NCI-H1092 treated with DMSO at 0.1 percent for 48 hours (cell line): ENCODE measurements at places on chromosomes 11 and 22.

DNA sequence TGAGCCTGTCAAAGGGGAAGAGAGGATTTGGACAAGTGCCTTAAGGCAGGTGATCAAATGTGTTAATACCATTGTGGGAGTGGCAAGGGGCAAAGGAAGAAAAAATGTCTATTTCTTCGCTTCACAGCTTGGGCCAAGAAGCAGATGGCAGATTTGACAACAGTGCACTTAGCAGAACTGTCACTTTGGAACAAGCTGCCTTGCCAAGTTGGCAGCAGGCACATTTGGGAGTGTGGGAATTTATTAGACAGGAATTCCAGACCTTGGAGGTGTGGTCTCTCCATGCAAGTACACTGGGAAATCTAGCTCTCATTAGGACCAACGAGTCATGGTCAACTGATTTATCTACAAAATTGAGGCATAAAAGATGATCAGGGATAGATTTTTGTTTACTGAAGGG is 265.1 kb downstream of the NELL1 start:
- DNase-seq = no peak

GRCh38 chr11:31834237-31834636 is 23.1 kb upstream of the PAX6 start:
- DNase-seq = no peak

DNA sequence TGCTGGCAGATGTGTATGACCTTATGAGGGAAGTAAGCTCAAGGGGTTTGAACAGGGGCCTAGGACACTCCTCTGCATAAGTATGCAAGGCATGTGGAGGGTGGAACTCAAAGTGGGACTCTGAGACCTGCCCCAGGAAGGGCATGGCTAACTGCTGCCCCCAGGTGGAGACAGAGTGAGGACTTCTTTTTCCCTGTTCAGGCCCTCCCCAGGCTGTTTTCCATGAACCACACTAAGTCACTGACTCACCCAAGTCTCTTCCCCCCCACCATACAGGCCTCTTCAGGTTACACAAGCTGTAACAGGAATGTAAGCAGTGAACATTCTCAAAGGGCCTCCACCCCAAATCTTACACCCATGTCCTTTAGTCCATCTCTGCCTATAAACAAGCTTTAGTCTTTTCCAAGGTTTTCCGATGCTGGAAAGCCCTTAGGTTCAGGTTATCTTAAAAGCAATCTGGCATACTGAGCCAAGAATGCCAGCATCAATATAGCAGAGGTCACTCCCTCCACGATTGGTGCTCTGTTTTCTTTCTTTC is 13.1 kb downstream of the EEF1G start:
- no peak for DNase-seq

- DNase-seq = no peak
Observed at GRCh38 chr11:60513496-60514460, 1.4 kb upstream of the MS4A13 start.

GRCh38 chr11:103888541-103888951 is 147.9 kb upstream of the DDI1 start:
- DNase-seq = no peak

- DNase-seq = no peak
Observed at GRCh38 chr11:66891851-66892660, 35.2 kb downstream of the LRFN4 start.

DNA sequence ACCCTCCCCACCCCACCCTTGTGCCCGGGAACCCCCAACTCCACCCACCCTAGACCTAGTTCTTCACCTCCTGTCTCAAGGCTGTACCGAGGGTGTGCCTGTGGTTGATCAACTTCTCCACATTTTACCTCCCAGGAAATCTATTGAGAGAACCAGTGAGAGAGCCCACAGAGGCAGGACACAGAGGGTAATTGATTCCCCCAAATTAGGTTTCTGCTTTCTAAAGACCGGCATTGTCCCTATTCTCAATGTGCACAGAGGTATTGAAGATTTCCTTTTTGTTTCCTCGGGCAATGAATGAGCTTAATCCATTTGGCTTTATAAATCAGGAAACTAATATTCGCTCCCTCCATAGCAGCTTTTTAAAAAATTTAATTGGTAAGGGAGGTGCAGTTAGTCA is 6.0 kb upstream of the LMO1 start:
- no peak for DNase-seq

GRCh38 chr11:765025-765801 is 12.1 kb downstream of the GATD1 start:
- DNase-seq = no peak

GRCh38 chr11:706439-706956 is 467 bp downstream of the EPS8L2 start:
- DNase-seq = no peak

GRCh38 chr11:88332851-88333250 is 4.7 kb downstream of the CTSC start:
- DNase-seq = no peak

DNA sequence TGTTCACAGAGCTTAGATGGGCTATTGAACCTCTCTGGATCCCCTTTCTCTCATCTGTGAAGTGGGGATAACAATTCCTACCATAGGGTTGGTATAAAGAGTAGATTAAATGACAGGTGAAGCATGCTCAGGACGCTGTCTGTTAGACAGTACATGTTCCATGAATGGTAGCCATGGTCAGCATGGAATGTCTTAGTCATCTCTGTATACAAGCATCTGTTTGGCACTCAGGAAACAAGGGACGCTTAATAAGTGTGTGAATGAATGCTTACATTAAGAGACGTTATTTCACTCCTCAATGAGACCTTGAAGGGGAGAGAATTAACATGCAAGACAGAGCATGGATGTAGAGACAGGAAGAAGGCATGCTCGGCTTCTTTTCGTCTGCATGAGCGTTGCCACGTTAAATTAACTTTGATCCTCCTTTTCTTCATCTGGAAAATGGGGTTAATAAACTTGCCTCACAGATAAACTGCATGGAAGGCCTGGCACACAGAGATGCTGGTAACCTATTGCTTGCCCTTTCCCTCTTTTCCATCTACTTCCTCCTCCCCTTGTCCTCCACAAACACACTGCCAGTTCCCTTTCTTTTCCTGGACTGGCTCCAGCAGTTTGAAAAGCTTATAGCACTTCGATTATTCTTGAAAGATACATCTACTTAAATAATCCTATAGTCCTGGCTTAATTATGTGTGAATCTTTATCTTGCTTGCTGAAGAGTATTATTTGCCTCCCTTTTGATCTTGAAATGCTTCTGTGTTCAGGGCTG is 267.2 kb upstream of the MTNR1B start:
- DNase-seq = no peak

GRCh38 chr11:104649002-104649401 is 249.3 kb downstream of the CASP12 start:
- no peak for DNase-seq

DNA sequence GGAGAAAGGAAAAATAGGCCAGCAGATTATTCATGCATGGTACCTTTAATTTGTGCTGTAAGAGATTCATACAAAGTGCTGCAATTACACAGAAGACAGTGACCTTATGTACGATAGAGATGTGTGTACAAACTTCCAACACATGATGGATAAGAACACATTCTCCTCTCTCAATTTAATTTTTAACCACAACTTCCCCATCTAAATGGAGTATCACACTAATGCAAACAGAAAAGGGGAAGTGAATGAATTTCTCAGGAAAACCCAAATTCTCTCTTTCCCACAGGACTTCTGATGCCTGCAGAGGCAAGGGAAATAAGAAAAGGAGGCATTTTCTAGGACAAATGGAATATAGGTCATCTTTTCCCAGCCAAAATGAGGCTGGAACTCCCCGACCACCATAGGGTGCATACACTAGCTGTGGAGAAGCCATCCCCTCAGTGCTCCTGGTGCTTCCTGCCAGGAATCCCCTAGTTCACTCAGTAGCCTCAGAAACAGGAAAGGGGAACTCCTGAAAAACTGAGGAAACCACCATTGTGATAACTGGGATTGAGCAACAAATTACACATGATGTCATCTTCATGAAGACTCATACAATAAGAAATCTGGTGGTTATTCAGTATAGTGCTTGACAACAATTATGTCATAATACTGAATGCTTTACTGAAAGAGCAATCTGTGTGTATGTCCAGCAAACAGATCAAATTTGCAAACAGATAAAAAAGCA is 22.4 kb downstream of the MMP10 start:
- DNase-seq = no peak

GRCh38 chr11:111797145-111797581 is 31.0 kb upstream of the PPP2R1B start:
- no peak for DNase-seq

- DNase-seq = no peak
Observed at GRCh38 chr11:115722711-115723110, 218.5 kb upstream of the CADM1 start.

GRCh38 chr22:20885017-20885556 is 26.3 kb downstream of the SNAP29 start:
- no peak for DNase-seq

DNA sequence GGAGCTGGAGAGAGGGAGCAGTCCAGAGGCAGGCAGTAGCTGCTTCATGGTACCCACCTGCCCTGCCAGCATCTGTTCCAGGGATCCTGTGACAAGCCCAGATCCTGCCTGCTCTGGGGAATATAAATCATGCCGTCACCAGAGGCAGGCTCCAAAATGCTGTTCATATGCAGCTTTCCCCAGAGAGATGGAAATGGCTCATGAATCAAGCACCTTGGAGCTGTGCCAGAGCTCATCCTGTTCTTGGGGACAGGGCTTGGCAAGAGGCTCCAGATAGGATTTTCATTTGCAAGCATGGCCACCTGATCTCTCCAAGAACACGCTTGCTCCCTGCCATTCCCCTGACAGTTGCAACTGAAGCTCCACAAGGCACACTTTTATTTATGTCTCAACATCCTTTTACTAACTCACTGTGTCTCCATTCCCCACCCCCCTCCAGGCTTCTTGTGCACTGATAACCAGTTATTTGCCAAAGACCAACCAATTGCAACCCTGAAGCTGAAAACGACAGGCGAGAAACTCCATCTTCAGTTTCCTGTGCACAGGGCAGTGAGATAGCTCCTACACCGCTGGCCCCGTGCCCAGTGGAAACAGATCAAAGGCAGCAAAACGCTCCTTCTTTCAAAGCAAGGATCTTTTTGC is 115.8 kb upstream of the PITPNB start:
- peak; percentile 98 for DNase-seq

GRCh38 chr22:30270832-30271231 is 4.2 kb upstream of the OSM start:
- DNase-seq = no peak

DNA sequence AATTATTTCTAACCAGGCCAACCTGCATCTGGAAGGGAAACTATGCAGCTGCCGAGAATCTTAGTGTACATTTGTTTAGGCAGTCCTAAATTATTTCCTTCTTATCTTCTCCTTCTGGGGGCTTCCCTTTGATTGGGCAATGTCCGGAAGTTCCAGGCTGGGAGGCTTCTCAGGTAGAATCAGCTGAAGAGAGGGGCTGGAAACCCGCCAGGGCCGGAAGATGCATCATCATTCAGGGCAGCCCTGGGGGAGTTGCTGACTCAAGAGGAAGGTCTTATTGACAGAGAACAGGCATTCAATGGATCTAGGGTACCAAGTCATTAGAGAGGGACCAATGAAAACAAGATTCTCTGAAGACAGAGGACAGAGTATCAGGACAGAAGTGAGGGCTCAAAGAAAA is 150.7 kb downstream of the BLID start:
- no peak for DNase-seq

DNA sequence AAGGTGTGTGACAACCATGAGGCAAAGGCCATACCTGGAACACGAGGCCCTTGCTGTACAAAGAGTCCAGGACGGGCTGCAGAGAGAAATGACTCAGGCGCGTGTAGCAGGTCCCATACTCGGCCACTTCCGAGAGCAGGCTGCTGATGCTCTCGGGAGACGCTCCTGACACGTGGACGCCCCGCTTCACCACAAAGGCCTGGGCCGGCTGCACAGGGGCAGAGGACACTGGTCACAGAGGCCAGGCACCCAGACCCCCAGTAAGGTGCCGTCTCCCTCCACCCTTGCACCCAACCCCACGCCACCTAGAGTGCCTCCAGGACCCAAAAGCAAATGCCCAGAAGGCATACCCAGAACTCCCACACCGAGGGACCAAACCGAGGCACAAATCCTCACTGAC is 15.5 kb downstream of the TUBGCP6 start:
- DNase-seq = no peak

DNA sequence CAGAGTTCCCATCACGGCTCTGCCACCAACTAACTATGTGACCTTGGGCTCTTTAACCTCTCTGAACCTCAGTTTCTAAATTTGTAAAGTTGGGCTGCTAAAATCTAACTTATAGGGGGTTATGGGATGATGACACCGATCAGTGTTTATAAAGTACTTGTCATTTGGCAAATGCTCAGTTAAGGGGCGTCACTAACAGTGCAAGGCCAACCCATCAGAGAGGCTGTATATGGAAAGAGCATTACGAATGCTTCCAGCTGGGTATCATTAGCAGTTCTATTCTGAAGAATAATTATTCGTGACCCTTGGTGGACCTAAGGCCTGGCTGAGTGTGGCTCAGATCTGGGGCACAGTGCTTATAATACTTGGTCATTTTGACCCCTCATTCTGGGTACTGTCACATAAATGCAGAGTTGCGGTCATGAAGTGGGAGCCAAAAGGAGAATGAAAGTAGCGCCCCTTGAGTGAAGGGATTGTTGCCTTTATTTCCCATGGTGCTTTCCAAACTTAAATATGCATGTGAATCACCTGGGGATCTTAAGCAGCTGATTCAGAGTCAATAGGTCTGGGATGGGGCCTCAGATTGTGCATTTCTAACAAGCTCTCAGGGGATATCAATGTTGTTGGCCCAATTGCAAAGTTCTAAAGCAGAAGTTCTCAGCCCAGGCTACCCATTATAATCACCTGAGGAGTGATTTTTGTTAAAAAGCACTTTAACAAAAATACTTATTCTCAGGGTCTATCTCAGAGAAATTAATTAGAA is 115.8 kb downstream of the CSNK2A3 start:
- no peak for DNase-seq

DNA sequence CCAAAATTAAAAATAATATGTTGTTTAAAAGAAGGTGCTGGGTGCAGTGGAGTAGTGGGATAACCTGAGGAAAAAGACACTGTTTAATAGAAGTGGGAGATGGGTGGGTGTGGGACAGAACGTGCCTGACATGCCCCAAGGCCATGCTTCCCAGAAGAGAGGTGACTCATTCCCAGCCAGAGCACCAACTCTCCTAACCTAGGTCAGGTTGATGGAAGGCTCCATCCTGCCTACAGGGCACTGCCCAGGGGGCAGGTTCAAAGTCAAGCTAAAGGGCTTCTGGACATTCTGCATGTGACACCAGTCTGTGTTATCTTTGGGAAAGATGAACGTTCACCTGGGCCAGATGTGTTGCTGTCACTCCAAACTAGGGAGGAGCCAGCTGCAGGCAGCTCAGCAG is 453.1 kb downstream of the SOX6 start:
- no peak for DNase-seq
